ENCODE measurements at places on chromosomes 3 and 15.

DNA sequence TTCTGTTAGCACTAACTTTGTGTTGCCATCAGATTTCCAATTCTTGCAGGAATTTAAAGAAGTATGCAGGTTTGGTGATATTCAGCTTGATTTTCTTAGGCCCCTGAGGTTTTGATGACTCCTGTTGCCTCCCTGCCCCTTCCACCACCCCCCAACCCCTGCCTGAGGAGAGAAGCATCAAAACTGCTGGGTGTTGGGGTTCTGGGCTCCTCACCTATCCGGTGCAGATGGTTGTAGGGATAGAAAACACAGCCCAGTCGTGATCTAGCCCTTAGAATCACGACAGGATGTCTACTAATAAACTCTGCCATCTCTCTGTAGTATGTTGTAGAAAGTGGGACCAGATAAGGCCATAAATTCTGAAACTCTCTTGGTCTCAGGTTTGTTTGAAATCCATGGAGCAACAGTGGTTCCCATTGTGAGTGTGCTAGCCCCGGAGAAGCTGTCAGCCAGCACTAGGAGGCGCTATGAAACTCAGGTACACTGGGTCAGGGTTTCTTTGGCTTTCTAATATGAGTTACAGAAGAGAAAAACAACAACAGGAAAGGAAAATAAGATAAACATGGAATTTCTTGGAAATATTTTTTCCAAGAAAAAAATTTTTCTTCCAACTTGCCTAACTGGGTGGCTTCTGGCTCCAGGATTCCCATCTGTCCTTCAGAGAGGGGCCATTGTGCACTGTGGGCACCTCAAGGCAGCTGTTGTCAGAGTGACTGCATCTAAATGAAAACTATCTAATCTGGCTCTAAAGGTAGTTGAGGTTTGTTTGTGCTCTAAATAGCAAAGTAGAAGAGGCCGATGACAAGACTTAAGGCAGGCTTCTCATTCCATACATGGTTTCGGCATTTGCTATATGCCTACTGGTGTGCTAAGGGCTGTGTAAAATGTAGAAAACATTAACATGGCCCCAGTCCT is 8.7 kb downstream of the SRP14 start:
- no peak for DNase-seq

DNA sequence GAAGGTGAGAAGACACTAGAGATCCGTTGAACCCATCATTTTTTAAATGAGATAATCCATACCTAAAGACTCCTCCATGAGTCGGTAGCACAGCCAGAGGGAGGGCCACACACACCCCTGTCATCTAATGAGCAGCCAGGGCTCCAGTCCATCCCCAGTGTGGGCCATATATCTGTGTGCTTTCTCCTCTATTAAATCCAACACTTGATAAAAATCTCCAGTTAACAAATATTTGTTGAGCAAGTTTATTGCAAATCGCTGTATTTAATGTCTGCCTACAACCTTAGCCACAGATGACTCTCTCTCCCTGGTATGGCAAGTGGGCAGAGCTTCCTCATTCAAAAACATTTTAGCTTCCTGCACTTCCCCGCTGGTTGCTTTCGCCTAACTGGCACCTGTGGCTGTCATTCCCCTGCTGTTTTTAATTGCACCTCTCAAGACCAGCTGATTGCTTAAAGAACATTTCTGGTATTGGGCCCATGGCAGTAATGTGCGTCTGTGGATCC is 82.8 kb downstream of the SMAD3 start:
- no peak for DNase-seq

DNA sequence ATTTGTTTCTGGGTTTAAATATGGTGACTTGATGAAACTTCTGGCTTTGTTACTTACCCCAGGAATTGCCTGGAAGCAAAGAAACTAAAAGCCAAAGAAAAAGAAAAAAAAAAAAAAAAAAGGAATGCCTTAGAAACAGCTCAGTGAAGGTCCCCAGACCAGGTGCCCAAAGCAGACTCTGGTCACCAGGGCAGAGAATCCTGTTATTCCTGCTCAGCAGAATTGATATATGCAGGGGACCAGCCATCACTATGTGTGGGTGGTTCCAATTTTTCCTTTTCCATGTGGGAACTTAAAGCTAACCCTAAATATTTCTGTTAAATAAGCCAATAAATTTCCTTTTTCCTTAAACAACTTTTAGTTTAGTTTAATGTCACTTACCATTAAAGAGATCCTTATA is 100.8 kb upstream of the TPRG1 start:
- DNase-seq: no peak

DNA sequence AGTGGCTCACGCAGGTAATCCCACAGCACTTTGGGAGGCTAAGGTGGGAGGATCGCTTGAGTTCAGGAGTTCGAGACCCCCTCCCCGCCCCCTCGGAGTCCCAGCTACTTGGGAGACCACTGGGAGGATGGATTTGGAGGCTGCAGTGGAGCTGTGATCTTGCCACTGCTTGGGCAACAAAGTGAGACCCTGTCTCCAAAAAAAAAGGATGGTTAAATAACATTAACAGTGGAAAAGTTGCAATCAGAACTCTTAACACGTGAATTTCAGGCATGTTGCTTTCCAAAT is 1.4 kb upstream of the TMEM87A start:
- DNase-seq: no peak

GRCh38 chr3:149042789-149043386 is 43.4 kb downstream of the HLTF start:
- DNase-seq: no peak

DNA sequence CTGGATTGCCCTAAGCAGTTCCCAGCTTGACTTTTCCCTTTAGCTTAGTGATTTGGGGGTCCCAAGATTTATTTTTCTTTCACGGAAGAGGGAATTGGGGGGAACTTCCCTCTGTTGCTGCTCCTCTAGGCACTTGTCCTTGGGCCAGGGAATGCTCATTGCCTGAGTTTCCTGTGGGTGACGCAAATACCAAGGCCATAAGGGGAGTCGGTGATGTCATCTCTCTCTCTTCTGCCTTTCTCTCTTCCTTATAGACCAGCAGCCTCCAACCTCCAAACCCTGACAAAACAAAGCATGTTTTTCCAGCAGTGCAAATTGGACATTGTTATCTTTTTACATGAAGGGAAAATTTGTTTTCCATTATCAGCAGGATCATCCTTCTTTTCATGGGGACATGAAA is 120.2 kb downstream of the ITPR1 start:
- DNase-seq: no peak

DNA sequence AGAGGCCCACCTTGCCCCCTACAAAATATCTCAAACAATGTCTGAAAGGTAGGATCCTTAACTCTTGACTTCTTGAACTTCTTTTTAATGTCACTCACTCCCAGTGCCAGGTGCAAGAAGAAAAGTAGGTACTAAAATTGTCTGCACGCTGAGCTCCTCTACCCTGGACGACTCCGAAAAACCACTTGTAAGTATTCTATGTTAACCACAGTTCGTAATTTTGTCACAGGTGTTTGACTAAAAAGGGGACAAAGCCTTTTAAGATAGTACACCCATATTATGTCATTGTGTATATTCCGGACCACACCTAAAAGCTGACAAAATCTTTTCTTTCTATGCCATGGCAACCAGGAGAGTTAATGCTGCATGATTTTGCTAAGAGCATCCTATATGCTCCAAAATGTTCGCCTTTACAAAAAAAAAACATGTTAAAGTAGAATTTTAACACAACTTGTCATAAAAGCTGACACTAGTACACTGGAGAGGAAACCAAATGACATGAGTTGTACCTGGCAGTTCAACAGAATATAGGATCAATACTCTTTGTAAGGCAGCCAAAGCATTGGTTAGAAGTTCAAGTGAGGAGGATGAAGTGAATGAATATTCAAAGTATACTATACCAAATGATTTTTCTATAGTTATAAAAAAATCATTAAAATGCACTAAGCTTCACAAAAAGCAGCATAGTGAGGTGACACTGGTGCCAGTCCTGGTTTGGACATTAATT is 210.5 kb downstream of the FOXP1 start:
- no peak for DNase-seq

- no peak for DNase-seq
These were observed 77.3 kb downstream of the RORA start for GRCh38 chr15:61151791-61152190.

GRCh38 chr15:67799801-67800205 is 25.5 kb upstream of the SKOR1 start:
- DNase-seq: no peak

- no peak for DNase-seq
These were observed 84.4 kb downstream of the BTD start for GRCh38 chr3:15685927-15686326.

GRCh38 chr3:195101927-195102608 is 168.9 kb downstream of the XXYLT1 start:
- DNase-seq: no peak

GRCh38 chr3:126573492-126574117 is 14.9 kb upstream of the C3orf22 start:
- DNase-seq: no peak

- no peak for DNase-seq
These were observed 236.2 kb downstream of the NR1D2 start for GRCh38 chr3:24181256-24181655.

DNA sequence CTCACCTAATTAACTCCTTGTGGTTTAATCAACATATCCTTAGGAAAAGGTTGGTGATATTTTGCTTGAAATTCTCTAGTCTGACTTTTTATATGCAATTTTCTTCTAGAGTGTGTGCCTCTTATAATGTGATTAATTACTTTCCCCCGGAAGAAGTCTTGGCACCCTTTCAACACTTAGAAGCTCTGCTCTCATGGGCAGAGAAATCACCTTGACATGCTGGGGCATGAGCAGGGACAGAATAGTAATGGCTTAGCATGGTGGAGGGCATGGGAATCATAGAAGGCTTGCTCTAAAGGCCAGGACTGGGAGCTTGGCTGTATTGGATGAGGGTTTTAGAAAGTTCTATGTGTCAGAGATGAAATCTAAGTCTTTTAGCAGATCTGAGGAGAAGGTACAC is 293.5 kb downstream of the AGBL1 start:
- DNase-seq: no peak

DNA sequence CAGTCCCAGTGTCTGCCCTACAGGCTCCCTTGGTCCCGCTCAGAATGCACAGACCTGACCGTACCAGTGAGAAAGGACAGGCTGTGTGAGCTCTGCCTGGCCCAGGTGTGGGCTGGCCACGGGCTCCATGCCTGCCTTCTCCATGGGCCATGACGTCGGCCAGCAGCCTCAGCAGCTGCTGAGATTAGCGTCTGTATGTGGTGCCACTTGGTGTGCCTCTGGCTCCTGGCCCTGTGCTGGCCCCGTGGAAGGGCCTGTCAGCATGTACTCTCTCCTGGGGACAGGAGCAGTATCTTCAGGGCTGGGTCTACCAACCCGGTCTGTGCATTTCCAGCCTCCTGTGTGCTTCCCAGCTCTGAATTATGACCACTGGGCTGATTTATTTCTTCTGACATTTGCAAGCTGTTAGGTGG is 25.7 kb downstream of the KLF13 start:
- DNase-seq: no peak

- no peak for DNase-seq
These were observed 34.6 kb upstream of the CMTM8 start for GRCh38 chr3:32203854-32204253.

DNA sequence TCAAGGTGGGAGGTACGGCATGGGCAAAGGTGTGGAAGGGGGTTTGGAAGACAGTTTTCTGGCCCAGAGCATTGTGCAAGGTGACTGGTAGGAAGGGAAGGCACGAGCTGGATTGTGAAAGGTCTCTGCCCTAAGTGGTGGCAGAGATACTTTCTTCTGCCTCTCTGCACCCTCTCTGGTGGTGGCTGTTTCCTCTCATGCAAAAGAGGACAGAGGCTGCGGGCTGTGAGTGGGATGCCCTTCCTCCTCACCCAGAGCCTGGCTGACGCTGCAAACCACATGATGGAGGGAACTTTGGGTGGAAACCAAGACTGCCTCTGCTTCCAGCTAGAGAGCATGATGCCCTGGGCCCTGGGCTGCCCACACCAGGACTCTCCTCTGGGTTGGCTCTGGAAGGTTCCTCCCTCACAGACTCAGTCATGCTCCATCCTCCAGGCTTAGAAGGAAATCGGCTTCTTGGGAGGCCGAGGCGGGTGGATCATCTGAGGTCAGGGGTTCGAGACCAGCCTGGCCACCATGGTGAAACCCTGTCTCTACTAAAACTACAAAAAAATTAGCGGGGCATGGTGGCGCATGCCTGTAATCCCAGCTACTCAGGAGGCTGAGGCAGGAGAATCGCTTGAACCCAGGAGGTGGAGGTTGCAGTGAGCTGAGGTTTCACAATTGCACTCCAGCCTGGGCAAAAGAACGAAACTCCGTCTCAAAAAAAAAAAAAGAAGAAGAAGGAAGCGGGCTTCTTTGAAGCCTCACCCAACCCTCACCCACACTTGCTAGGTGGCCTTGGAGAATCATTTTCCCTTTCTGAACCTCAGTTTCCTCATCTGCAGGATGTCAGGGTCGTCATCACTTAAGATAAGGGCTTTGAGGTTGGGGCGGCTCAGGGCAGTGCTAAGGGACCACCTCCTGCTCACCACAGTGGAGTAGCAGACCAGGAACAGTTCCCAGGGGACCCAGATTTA is 8.3 kb downstream of the PSTPIP1 start:
- DNase-seq: no peak

DNA sequence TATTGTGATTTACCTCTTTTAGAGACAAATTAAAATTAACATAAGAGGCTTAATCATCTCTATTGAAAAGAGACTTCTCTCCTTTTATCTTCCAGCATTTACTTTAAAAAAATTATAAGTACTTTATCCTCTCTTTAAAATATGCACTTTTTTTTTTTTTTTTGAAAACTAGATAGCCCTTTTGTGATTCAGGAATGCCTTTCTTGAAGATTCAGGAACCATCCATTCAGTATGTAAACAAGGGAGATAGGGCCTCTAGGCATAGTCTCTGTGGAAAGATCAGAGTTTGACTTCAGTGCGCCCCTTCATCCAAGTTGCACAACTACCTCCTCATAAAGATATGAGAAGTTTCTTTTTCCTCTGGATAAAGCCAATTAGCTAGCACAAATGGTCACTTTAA is 1163.7 kb downstream of the SI start:
- DNase-seq: no peak

DNA sequence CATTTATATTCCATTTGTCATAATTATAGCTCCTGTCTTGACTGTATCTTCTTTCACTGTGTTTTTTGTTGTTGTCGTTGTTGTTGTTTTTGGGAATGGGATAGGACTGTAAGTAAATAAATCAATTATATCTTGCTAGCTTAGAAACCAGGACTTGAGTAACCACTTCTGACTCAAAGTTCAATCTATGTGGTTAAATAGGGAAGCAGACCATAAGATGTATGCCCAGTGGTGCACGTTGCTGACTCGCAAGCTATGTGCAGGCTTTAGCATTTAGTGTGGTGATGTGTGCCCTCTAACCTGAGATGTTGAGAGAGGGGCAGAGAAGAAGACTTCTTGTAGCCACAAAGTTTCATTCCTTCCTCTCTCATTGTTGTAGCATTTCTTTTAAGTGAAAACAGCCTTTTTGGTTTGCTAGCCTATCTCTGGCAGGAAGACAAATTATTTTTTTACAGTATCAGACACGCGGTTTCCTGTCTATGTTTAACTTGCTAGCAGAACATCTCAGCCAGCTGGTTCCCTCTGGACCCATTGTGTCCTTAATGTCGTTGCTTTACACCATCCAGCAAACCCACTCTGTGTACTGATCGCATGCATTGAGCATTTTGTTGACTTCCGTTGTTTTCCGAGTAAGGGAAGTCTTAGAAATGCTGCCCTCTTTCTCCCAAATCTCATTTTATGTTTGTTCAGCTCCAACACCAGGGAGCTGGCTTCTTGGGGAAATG is 52.1 kb downstream of the TGFBR2 start:
- no peak for DNase-seq

GRCh38 chr3:107641572-107642307 is 119.0 kb downstream of the BBX start:
- no peak for DNase-seq

- no peak for DNase-seq
These were observed 1.4 kb downstream of the CRTAP start for GRCh38 chr3:33115024-33115768.

Measured in SW 1271 (cell line).